ENCODE measurements at places on chromosomes 16 and 17.

DNA sequence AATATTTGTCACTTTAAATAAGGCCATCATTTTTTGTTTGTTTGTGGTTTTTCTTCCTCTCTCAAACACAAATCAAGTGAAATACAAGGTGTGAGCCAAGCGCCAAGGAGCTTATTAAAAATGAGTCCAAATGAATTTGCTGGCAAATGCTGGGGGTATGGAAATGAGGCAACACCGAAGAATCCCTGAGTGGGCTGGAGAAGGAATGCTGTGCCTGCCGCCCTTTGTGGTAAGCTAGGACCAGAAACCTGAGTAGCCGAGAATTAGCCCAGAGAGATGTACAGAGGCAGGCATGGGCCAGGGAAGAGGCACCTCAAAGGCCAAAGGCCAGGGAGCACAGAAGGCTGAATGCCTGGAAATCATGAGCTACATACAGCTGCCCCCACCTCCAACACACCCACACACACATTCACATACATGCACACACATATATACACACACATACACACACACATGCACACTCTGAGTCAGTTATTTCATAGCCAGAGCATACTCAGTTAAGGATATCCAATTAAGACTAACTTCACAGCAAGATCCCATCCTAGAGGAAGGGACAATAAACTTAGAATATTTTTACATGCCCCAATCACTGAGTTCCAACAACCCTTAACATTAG lies 266.1 kb upstream of the DYNLRB2 start:
- no peak for DNase-seq

GRCh38 chr17:82664276-82664575 lies 16.0 kb upstream of the WDR45B start:
- DNase-seq: no peak

GRCh38 chr17:61238455-61238933 lies 161.1 kb upstream of the TBX2 start:
- DNase-seq: no peak

DNA sequence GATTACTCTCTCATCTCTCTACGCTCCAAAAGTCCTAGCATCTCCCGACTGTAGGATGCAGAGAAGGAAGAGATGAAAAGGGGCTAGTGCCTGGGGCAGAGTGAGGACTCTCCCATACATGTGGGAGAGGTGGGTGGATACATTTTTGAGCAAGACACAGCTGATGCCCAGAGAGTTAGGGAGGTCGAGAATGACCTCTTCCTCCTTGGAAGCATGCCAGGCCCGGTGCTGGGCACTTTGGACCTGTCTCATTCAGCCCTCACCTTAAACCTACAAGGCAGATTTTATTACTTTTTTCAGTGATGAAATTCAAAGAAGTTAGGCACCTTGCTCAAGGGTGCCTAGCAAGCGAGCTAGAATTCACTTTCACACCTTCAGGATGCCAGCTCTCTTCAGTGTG lies 38.2 kb downstream of the WSCD1 start:
- DNase-seq: no peak

DNA sequence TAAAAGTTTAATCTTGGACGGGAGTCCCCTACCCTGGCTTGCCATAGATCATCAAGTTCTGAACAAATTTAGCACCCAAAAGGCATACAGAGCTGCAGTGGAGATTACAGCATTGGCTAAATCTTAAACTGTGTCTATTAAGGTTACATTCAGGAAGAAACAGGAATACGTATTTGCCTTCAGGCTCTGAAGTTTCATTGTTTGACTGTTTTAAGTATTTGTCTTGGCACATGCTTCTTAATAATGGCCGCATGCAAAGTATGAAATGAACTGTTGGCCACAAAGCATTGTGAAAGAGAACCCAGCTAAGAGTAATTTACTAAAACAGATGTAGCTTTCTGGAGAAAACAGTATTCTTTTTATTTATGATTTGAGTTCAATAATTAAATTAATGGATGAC lies 63.9 kb upstream of the CNEP1R1 start:
- DNase-seq: no peak

DNA sequence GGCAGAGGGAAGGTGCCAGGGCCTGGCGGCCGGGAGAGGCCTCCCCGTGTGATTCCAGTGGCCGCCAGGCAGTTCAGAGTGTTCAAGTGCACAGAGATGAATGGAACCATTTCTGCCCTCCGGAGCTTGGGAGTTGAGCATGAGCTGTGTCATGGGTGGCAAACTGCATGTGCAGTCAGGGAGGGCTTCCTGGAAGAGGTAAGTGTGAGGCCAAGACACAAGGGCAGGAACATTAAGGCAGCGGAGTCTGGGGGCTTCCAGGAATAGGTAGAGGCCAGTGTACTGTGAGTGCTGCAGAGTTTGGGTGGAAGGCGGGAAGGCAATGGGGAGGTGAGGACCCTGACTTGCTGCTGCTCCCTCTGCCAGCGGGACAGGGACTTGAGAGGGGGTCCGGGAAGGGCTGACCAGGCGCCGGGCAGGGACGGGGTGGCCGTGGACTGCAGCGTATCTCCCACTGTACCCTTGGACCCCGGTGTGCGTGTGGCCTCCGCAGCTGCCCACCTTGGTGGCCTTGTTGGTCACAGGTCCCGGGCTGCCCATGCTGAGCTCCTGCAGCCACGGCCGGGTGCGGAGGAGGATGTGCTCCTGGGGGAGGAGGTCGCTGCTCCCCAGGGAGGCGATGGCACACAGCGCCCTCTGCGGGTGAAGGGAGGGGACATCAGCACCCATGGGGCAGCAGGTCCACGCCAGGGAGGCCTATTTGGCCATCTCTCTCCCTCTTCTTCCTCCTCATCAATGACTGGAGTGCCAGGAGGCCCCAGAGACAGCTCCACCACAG lies 7.5 kb upstream of the CEP131 start:
- no peak for DNase-seq

Data from CD4-positive, alpha-beta T cell treated with Interleukin-10 for 1 hour (primary cell).